ENCODE measurements at places on chromosomes 4 and X.

DNA sequence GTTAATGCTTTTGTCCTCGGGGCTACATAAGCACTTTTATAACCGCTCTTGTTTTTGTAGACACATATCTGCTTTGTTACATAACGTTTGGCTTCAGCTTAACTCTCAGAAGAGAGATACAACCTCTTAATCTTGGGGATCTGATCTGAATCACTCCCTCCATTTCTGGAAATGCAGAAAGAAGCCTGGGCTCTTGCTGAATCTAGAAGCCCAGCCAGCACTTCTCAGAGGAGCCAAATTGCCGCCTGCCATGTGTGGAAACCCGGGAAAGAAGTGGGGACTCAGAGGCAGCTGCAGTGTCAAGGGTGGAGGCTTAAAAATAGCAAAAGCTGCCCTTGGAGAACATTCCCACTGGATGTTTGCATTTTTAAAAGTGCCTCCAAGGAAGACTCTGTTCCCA is 69.3 kb upstream of the LDB2 start:
- DNase-seq = no peak

DNA sequence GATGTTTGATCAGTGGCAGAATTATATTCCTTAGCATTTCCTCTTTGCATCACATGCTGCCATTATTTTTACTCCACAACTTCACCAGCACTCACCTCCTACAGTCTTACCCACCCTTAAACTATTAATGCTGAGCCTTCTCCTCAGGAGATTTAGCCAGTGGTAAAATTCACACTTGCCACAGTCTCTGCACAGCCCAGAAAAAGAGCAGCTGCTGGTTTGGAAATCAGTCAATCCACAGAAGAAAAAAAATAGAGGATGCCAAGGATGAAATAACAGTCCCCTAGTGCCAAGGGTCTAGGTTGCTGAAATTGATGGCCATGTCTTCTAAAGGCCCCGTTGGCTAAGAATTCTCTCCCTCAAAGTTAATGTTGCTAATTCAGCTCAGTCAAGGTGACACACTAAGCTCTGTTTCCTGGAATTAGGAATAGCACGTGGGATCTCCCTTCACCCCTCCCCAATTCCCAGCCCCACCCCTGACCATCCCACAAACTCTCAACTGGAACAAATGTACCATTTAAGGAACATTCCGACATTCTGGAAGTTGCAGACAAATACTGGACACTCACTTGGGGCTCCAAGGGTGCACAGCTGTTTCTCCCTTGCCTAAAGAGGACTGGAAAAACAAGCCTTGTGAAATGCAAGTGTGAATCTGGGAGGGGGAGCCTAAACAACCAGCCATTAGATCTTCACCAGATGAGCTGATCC is 5.7 kb downstream of the ATP1B4 start:
- no peak for DNase-seq

GRCh38 chr4:43325220-43325967 is 432.9 kb downstream of the GRXCR1 start:
- DNase-seq = no peak

DNA sequence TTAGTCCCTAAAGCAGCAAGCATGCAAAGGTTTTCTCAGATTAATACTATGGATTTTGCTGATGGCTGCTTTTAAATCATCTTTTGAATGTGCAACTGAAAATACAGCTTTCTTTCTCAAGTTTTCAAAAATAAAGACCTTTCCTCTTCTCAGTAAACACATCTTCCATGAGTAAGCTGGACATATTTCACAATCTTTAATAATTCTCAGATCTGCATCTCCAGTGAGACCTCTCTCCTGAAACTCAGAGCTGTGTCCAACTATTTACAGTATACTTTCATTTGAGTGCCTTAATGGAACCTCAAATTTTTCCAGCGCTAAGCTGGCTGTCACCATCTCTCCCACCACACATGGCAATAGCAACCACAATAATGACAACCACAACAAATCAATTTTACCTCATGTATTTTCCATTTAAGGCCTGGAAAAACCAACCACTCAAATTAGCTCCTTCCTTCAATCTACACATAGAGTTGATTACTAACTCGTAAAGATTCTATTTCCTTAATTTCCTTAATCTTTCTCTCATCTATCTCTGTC is 192.4 kb upstream of the RPL34 start:
- DNase-seq = no peak

- peak; percentile 20 for DNase-seq
Measured at GRCh38 chrX:48083212-48083611, 11.8 kb upstream of the ZNF630 start.

DNA sequence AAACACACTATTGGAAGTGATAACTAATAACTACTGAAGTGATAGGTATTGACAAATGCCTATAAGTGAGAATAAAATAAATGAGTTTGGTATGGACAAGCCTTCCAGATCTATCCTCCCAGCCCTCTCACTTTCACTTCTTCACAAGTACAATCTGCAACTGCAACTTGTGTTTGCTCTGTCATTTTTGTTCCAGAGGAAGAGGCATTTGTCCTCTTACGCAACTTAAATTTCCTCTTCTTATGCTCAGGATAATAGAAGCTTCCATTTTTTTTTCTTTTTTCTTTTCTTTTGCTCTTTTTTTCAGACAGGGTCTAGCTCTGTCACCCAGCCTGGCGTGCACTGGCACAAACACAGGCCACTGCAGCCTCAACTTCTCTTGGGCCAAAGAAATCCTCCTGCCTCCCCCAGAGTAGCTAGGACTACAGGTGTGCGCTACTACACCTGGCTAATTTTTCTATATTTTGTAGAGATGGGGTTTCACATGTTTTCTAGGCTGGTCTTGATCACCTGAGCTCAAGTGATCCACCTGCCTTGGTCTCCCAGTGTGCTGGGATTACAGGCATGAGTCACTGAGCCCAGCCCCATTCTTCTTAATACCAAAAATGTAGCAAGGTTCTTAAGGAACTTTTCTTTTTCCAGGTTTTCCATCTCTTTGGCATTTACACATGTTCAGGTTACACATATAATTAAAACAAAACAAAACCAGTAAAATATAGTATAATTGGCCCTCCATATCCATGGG is 73.1 kb downstream of the PDGFC start:
- no peak for DNase-seq

GRCh38 chr4:122434285-122434684 is 22.2 kb downstream of the IL2 start:
- DNase-seq = no peak

- no peak for DNase-seq
Measured at GRCh38 chrX:7996414-7996813, 69.2 kb upstream of the PNPLA4 start.

DNA sequence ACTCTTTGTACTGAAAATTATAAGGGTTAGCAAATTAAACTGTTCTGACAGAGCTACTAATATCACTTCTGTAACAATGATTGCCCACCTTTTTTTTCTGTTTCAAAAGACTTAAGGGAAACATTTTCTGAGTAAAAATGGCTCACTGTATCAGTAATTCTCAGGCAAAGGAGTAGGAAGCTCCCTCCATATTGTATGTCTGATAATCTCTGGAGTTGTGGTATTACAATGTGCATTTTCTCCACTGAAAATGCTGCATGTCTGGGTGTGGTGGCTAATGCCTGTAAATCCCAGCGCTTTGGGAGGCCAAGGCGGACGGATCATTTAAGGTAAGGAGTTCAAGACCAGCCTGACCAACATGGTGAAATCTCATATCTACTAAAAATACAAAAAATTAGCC is 4.4 kb upstream of the STAP1 start:
- DNase-seq = no peak

GRCh38 chr4:77156533-77156911 is 485 bp upstream of the CCNG2 start:
- DNase-seq = peak; percentile 92

- DNase-seq = no peak
Measured at GRCh38 chr4:133147286-133147821, 1.7 kb upstream of the PCDH10 start.

- no peak for DNase-seq
Measured at GRCh38 chr4:42554072-42554471, 102.8 kb downstream of the ATP8A1 start.

GRCh38 chrX:73447311-73447794 is 500 bp downstream of the CDX4 start:
- no peak for DNase-seq

DNA sequence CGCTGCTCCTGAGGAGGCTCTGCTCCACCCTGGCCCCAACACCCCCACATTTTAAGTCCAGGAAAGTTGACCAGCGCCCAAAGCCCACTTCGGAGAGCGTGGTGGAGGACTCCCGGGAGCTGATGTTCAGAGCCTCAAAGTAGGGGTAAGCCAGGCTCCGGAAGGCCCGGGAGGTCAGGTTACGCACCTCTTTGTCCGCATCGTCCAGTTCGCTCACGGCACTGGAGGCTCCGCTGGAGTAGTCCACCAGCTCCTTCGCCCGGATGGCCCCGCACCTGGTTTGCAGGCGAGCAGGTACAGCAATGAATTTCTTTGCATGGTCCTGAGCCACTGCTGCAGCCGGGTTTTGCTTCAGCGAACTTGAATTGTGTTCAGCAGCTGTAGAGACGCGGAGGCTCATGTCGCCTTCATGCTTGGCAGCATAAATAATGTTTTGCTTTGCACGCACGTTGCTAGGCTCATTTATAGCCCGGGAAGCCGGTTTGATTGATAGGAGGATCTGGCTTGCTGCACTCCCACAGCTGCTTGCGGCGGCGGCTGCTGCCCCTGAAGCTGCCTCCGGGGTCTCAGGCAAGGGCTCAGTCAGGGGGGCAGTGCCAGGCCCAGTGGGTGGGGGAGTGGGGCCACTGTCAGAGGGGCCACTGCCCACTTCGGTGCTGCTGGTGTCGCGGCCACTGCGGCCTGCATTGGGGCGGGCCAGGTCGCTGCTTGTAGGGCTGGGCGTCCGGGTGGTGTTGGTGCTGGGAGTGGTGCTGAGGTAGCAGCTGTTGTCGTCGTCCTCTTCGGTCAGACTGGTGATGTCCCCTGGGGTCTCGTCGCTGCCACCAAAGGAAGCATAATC is 4.8 kb downstream of the C4orf54 start:
- no peak for DNase-seq

DNA sequence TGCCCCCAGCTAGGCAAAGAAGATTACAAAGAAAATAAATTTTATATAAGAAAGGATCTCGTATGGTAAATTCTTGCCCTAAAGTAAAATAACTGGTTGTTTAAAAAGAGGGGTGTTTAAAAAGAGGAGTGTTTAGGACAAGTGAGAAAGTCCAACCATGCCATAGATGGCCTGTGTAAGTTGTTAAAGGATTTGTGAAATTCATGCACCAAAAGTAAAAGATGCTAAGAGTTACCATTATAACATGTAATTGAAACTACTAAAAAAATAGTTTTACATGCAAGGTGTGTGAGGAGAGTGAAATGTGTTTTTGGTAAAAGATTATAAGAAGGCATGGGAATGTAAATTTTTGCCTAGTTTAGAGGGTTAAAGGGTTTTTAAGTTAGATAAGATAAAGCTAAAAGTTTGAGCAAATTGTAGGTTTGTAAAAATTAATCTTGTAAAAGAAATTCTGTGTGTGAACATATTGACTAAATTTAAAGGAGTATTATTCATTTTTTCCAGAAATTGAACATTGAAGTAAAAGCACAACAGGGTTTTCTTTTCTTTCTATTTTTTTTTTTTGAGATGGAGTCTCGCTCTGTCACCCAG is 20.1 kb downstream of the HTT-AS start:
- DNase-seq = no peak

GRCh38 chr4:20431543-20431951 is 179.8 kb downstream of the SLIT2 start:
- DNase-seq = no peak

GRCh38 chr4:83214079-83214478 is 70.5 kb downstream of the COQ2 start:
- DNase-seq = no peak

GRCh38 chr4:79249881-79250503 is 75.9 kb downstream of the NAA11 start:
- DNase-seq = no peak

DNA sequence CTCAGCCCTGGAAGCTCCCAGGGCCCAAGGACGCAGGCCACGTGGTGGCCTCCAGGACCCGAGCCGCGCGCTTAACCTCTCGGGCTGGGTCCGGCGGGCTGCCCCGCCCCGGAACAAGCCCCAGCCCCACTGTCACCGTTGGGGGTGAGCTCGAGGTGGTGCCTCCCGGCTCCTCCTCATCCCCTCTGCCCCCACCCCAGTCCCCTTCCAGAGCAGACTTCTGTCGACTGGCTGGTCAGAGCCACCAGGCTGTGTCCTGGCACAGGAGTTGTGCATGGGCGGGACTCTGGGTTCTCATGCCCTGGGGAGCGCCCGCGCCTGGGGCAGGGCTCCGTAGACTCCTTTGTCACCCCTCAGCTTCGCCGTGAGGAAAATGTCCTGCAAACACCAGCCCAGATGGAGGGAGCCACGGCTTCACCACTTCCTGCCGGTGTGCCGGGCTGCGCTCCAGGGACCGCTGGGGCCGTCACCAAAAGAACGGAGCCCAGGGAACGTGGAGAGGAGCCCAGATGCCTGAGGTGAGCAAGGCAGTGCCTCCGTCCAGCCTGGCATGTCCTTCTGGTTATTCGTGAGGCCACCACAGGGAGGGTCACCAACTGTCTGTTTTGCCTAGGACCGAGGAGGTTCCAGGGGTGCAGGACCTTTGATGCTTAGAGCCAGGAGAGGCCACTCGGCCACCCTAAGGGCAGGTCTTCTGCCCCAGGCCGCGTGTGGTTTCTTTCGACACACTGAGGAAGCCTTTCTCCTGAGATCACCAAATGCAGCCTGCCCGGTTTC is 7.1 kb upstream of the RGS12 start:
- no peak for DNase-seq

DNA sequence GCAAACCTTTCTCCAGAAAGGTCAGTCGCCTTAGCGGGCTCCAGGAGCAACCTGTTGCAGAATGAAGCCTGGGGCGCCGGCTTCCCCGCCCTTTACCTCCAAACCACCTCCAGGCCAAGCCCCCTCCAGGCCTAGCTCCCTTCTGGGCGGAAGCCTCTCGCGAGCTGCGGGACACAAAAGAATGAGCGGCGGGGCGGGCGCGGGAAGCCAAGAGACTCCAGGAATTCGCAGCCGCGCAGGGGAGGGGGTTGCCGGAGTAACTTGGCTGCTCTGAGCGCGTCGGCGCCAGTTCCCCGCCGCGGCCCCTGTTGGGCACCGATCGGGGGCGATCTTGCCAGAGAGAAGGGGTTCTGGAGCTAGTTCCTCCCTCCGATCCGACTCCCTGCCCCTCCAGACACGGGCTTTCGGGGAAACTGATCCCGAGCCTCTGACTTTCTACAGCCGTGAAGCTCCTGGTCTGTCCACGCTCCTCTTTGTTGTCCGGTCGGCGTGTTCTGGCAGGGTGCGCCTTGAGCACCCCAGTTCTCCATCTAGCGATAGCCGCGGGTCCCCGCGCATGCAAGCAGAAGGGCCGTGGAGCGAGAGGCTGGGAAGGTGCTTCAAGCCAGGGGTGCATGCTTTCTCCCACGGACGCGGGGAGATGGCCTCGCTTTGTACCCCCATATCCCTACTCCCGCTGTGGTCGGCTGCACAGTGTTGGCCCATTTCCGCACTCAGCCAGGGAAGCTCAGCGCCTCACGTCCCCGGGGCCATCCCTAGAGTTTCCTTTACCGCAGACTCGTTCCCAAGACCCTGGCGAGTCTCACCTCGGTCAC is 1.2 kb downstream of the PROM1 start:
- DNase-seq = no peak

- no peak for DNase-seq
Measured at GRCh38 chrX:40471965-40472648, 108.7 kb upstream of the ATP6AP2 start.

- DNase-seq = no peak
Measured at GRCh38 chr4:145881576-145881975, 57.0 kb downstream of the ZNF827 start.
